RWPE2 (cell line): ENCODE measurements at places on chromosomes 7 and 10.

DNA sequence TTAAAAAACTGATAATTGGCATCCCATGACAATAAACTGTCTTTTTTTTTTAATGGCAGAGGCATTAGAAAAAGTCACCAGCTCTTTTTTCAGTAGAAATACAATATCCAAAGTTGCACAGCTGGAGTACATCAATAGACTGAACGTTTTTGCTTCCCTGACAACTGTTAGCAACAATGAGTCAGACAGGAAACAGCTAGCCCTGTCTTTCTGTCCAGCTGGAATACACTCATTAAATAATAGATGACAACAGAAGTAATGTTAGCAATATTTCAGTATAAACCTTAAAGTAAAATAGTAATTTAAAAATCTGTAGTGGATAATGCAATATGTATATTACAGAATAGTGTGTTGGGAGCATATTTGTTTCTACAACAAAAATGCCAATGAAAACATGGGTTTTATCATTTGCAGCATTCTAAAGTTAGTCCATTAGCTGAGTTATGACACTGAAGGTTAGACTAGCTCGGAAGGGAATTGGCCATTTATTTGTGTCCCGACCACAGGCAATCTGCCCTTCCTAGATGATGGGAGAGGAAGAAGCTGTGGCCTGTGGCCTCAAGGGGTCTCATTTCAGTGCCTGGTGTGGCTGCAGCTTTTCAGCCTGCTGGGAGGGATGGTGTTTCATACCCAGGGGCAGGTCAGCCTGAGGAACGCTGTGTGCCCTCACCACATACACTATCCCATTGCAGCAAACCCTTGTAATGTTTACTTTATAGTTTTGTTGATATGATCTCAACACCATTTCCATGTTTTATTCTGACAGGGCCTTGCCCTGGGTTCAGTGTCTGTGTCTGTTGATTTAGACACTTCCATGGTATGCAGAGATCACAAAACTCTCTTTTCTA, 173.3 kb downstream of the SLC16A9 start:
- no peak for DNase-seq
- no peaks in the 10 kb centered on the region for H3K27me3 ChIP-seq
- H3K36me3 ChIP-seq, result no peaks in the 10 kb centered on the region

DNA sequence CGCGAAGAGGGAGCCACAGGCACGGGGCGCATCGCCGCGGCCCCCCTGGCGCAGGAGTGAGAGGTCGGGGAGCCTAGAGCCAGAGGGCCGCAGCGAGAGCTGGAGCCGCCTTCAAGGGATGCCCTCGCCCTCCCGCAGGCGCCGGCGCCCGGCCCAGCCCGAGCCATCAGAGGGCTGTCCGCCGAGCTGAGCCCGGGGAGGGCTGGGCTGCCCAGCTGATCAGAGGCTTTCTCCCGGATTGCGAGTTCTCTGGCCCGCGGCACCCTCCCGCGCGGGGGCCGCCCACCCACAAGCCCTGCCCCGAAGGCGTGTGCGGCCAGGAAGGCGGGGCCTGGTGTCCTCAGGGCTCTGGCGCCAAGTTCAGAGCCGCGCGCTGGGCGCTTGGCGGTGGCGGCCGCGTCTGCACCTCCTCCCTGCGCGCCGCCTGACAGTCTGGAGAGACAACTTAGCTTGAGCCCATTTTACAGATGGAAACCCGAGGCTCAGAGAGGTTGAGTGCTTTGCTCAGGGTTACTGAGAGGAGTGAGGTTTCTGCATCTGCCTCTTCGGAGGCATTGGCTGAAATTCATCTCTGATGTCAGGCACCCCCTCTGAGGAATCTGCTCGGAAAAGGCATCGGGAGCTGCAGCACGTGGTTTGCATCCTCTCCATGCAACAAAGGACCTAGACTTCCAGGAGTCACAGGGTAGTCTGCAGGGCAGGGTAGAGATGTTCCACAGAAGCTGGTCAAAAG, 3.8 kb upstream of the ANTXRL start:
- no peaks in the 10 kb centered on the region for H3K4me1 ChIP-seq
- DNase-seq, result no peak
- H3K27me3 ChIP-seq, result peaks cover 11% of the 10 kb centered on the region
- H3K27ac ChIP-seq, result no peak overlapping the region
- H3K36me3 ChIP-seq, result no peaks in the 10 kb centered on the region
- H3K4me3 ChIP-seq, result peak overlapping the region; percentile 17

- no peak for DNase-seq
- peak overlapping the region; percentile 57 for H3K27ac ChIP-seq
- H3K4me1 ChIP-seq, result peaks cover 15% of the 10 kb centered on the region
- no peaks in the 10 kb centered on the region for H3K36me3 ChIP-seq
Observed at GRCh38 chr10:62454687-62455397, 80.7 kb downstream of the ZNF365 start.

GRCh38 chr10:74231375-74231774, 80.4 kb downstream of the ADK start:
- H3K4me3 ChIP-seq, result no peak overlapping the region
- H3K36me3 ChIP-seq, result peaks cover 22% of the 10 kb centered on the region
- no peak for DNase-seq
- peaks cover 49% of the 10 kb centered on the region for H3K4me1 ChIP-seq
- H3K27me3 ChIP-seq, result no peaks in the 10 kb centered on the region

GRCh38 chr10:29370097-29371092, 81.5 kb downstream of the LYZL1 start:
- no peak overlapping the region for H3K27ac ChIP-seq
- H3K27me3 ChIP-seq, result no peaks in the 10 kb centered on the region
- no peaks in the 10 kb centered on the region for H3K36me3 ChIP-seq
- no peak for DNase-seq
- no peak overlapping the region for H3K4me3 ChIP-seq

DNA sequence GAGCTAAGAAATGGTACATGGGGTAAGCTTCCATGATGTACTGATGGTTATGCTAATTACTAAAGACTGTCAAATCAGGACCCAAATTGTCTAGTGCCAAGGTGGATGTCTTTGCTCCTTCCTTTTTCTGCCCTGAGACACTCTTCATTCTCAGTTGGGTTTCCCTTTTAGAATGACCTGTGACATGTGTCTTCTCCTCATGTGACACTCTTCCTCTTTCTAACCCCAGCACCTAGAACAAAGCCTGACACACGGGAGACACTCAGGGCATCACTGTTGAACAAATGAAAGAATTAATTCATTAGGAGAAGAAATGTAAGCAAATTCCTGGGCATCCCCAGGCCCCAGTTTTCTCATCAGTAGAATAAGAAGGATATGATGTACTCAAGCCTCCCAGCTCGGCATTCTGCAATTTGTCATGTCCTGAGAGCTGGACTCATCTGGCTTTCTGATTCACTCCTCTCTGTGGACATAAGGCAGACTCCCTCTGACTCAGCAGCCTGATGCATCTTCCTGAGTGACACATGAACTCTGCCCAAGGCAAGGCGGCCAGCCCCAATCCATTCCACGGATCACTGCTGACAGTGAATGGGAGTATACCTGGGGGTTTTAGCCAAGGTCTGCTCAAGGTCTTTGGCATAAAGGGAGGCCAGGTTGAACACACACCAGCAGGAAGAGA, 473.8 kb downstream of the KCNMA1 start:
- H3K27me3 ChIP-seq, result no peaks in the 10 kb centered on the region
- H3K4me1 ChIP-seq, result peaks cover 54% of the 10 kb centered on the region
- peak; percentile 94 for DNase-seq
- H3K36me3 ChIP-seq, result no peaks in the 10 kb centered on the region

DNA sequence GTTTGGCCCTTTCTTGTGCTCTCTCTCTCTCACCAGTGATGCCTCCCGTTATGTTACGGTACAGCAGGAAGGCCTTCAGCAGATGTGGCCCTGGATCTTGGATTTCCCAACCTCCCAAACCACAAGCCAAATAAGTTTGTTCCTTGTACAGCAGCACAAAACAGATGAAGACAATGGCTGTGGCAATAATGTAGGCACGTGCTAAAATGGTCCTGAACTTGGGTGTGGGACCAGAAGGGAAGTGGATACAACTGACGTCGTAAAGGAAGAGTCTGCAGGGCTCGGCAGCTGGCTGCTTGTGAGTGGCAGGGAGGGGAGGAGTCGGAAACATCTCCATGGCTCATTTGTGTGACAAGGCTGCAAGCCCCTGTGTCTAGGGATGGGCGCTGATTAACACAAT, 26.8 kb downstream of the PROSER2 start:
- DNase-seq, result no peak
- no peaks in the 10 kb centered on the region for H3K4me1 ChIP-seq
- no peak overlapping the region for H3K4me3 ChIP-seq
- no peaks in the 10 kb centered on the region for H3K27me3 ChIP-seq

DNA sequence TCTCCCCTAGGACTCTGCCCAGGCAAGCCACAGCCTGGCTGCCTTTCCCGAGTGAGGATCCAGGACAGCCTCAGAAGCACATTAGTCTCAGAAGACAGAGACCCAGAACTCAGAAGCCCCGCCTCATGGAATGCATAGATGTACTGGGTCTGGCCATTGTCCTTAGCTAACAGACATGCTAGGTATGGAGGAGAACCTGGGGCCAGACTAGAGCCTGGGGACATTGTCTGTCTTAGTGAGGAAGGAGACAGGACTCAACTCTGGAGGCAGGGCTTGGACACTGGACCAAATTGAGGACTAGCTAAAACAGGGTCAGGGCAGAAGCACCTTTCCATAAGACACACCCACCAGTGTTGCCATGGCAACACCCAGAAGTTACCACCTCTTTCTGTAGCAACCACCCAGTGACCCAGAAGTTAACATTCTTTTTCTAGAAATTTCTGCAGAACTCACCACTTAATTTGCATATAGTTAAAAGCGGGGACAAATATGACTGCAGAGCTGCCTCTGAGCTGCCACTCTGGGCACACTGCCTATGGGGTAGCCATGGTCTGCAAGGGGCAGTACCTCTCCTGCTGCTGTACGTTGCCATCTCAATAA, 27.5 kb downstream of the TLX1 start:
- H3K27me3 ChIP-seq, result peaks cover 6% of the 10 kb centered on the region
- no peak overlapping the region for H3K27ac ChIP-seq
- H3K4me1 ChIP-seq, result no peaks in the 10 kb centered on the region
- H3K36me3 ChIP-seq, result no peaks in the 10 kb centered on the region

DNA sequence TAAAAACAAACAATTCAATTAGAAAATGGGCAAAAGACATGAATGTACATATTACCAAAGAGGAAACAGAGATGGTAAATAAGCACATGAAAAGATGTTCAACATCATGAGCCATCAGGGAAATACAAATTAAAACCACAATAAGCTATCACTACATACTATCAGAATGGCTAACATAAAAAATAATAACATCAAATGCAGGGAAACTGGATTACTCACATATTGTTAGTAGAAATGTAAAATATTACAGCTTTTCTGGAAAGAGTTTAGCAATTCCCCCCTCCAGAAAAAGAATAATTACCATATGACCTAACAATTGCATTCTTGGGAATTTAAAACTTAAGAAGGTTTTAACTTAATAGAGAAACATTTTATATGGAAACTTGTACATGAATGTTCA, 232.9 kb upstream of the MTPN start:
- no peaks in the 10 kb centered on the region for H3K27me3 ChIP-seq
- no peak overlapping the region for H3K4me3 ChIP-seq
- H3K4me1 ChIP-seq, result no peaks in the 10 kb centered on the region
- H3K36me3 ChIP-seq, result no peaks in the 10 kb centered on the region
- no peak for DNase-seq

- no peak overlapping the region for H3K27ac ChIP-seq
- peaks cover 13% of the 10 kb centered on the region for H3K4me1 ChIP-seq
- peaks cover 22% of the 10 kb centered on the region for H3K36me3 ChIP-seq
- H3K27me3 ChIP-seq, result no peaks in the 10 kb centered on the region
- DNase-seq, result no peak
Observed at GRCh38 chr10:21677551-21677950, 143.5 kb downstream of the MLLT10 start.

GRCh38 chr10:69842020-69842419, 40.3 kb downstream of the COL13A1 start:
- H3K27me3 ChIP-seq, result no peaks in the 10 kb centered on the region
- H3K4me1 ChIP-seq, result peaks cover 19% of the 10 kb centered on the region
- no peaks in the 10 kb centered on the region for H3K36me3 ChIP-seq

GRCh38 chr10:118927321-118927720, 102.2 kb upstream of the NANOS1 start:
- no peak for DNase-seq
- no peak overlapping the region for H3K4me3 ChIP-seq
- no peaks in the 10 kb centered on the region for H3K36me3 ChIP-seq
- no peaks in the 10 kb centered on the region for H3K27me3 ChIP-seq
- H3K27ac ChIP-seq, result no peak overlapping the region

- no peaks in the 10 kb centered on the region for H3K27me3 ChIP-seq
- peaks cover 3% of the 10 kb centered on the region for H3K4me1 ChIP-seq
- H3K36me3 ChIP-seq, result no peaks in the 10 kb centered on the region
- H3K27ac ChIP-seq, result peak overlapping the region; percentile 48
Observed at GRCh38 chr7:37376386-37376785, 72.3 kb downstream of the ELMO1 start.

- peaks cover 7% of the 10 kb centered on the region for H3K4me1 ChIP-seq
- DNase-seq, result no peak
- no peaks in the 10 kb centered on the region for H3K36me3 ChIP-seq
- no peaks in the 10 kb centered on the region for H3K27me3 ChIP-seq
- no peak overlapping the region for H3K4me3 ChIP-seq
- peak overlapping the region; percentile 41 for H3K27ac ChIP-seq
Observed at GRCh38 chr10:2202401-2202800, 465.1 kb upstream of the ADARB2 start.

GRCh38 chr7:24054236-24054635, 229.8 kb upstream of the NPY start:
- no peak overlapping the region for H3K4me3 ChIP-seq
- no peaks in the 10 kb centered on the region for H3K36me3 ChIP-seq

- no peak overlapping the region for H3K27ac ChIP-seq
- H3K4me1 ChIP-seq, result no peaks in the 10 kb centered on the region
- no peaks in the 10 kb centered on the region for H3K27me3 ChIP-seq
Observed at GRCh38 chr10:121983852-121984251, 5.1 kb upstream of the TACC2 start.

DNA sequence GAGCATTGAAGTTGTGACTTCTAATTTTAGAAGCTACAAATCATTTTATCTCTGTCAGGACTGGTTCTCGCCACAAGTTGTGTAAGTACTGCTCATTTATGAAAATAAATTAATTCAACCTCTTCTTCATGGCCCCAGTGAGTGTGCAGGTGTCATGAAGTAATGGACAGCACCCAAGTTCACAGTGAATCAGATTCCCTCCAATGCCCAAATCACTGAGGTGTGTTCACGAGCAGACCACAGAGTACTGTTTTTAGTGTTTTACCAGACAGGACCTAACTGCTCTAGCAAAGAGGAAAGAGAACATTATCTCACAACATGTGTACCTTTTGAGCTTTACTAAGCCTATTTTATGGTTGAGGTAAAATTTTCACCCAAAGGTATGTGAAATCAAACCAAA, 980.0 kb downstream of the CNTNAP2 start:
- H3K27me3 ChIP-seq, result no peaks in the 10 kb centered on the region
- no peaks in the 10 kb centered on the region for H3K4me1 ChIP-seq
- no peak overlapping the region for H3K4me3 ChIP-seq
- no peak for DNase-seq
- H3K27ac ChIP-seq, result no peak overlapping the region

DNA sequence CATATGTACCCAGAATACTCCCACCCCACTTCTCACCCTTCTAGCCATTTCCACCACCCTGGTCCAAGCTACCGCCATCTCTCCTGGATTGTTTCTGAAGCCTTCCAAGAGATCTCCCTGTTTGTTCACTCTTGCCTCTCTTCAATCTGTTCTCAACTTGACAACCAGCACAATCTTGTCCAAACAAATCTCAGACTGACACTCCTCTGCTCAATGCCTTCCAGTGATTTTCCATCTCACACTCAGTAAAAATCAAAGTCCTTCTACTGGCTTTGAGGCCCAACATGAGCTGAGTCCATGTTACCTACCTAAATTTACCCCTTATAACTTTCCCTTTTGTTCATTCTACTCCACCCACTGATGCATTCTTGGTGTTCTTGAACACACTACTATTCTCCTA, 33.2 kb upstream of the TMEM140 start:
- H3K27me3 ChIP-seq, result no peaks in the 10 kb centered on the region
- no peak overlapping the region for H3K27ac ChIP-seq
- H3K4me3 ChIP-seq, result no peak overlapping the region
- no peaks in the 10 kb centered on the region for H3K4me1 ChIP-seq
- no peak for DNase-seq
